ENCODE measurements at places on chromosomes 12 and 14.

GRCh38 chr12:65643595-65644386 lies 180.5 kb upstream of the HMGA2 start:
- DNase-seq, result no peak

GRCh38 chr14:20707622-20708021 lies 19.1 kb downstream of the ANG start:
- no peak for DNase-seq

- DNase-seq, result no peak
These were observed 6.3 kb downstream of the ZNF839 start for GRCh38 chr14:102325791-102326345.

GRCh38 chr12:112806721-112807120 lies 15.2 kb downstream of the RPH3A start:
- no peak for DNase-seq
